ENCODE measurements at places on chromosomes 12 and 14.
A peak's percentile ranks its signal among the peaks of the same experiment; 100 is the strongest.

DNA sequence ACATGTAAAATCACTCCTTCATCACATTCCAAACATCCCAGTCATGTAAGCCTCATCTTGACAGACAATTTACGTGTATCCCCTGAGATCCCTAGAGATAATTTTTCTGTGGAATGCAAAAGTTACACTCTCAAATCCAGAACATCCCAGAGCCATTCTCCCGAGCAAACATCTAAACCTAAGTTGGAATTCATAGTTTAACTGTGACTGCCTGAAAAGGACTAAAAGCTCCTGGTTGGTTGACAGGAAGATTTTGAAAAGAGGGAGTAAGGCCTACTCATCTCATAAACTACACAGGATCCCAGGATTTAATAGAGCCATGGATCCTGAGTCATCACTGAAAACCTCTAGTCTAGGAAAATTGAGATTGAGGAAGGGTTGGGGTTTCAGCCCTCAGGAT lies 123.6 kb downstream of the SCN8A start:
- DNase-seq = no peak

DNA sequence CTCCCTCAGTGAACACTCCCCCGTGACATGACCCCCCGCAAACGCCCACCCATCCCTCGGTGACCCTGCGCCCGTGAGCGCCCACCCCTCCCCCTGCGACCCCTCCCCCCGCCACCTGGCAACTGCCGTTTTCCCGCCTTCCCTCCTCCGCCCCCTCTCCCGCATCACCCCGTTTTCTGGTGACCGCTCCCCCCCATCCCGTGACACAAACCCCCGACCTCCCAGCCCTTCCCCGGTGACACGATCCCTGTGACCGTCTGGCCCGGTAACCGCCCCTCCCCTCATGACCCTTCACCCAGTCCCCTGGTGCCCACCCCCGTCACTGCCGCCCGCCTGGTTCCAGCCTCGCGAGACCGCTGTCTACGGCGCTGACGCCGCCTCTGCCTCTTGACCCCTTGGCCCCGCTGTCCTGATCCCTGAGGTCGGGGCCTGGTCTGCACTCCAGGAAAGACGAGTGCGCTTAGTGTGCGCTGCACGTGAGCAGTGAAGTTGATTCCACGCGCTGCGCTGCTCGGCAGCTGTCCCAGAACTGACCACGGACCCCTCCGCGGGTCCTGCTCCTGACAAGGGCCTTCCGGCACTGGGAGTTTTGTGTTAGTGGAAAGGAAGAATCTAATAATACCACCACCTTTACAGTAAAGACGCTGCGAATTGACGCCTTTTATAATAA lies 59.4 kb downstream of the DDX51 start:
- DNase-seq = peak; percentile 43

DNA sequence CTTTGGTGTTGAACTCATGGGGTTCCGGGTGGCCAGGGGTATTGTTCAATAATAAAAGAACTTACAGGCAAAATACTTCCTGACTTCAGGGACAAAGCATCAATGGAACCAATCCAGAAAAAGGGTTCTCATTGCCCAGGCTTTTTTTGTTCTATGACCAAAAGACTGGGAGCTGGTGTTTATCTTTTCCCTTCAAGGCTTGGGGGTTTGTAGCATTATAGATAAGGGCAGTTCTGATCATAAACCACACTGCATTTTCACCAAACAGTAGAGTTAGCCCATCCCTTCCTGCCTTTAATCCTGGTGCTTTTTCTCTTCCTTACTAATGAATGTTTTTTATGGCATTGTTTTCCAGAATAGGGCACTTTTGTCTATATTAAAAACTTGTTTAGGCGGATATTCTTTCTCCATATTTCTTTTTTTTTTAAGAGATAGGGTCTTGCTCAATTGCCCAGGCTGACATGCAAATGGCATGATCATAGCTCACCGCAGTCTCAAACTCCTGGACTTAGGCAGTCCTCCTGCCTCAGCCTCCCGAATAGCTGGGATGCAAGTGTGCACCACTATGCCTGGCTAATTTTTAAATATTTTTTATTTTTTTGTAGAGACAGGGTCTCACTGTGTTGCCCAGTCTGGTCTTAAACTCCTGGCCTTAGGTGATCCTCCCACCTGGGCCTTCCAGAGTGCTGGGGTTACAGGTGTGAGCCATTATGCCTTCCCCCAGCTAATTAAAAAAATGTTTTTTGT lies 9.7 kb downstream of the FUT8 start:
- DNase-seq = no peak

- peak; percentile 90 for DNase-seq
These were observed at the start of gene STON2 for GRCh38 chr14:81400202-81400678. TSS of gene STON2 (minus strand) at chr14:81400324. CDS start at chr14:81398382, 1,942 bp downstream.

GRCh38 chr12:52757449-52758176 lies 19.5 kb downstream of the KRT76 start:
- no peak for DNase-seq

DNA sequence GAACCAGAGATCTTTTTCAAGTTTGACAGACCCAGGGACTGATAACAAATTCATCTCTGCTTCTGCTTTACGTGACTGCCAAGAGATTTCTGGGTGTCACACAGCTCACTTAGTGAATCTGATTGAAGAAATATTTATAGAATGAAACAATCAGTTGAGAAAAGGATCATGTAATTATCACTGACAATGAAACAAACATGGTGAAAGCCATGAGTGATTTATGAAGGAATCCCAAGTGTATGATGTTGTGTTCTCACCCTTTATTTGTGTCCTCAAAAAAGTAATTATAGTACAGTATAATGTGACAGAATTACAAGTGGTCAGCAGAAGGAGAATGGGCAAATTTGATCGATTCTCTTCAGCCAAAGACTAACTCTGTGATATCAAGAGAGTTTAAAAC lies 177.3 kb downstream of the BMP4 start:
- DNase-seq = no peak

DNA sequence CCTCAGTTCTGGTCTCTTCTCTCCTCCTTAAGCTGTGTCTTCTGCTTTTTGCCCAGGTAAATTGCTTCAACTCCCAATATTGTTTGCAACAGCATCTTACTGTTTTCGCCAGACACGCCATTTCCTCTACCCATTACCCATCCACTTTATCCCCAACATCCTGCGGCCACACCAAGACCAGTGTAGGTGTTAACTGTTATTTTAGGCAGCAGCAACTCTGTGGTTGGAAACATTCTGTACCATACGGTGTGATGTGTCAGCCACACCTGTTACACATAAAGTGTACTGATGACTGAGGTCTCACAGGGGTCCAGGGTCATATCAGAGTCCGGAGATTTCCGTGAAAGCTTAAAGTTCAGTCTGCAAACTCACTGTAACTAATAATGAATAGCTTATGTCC lies 21.8 kb upstream of the KLRD1 start:
- no peak for DNase-seq

- peak; percentile 94 for DNase-seq
These were observed 1.5 kb downstream of the KRT8 start for GRCh38 chr12:52903285-52903854.

- DNase-seq = no peak
These were observed 2.7 kb upstream of the BEST3 start for GRCh38 chr12:69701826-69702225.

- DNase-seq = no peak
These were observed 216.8 kb downstream of the SLC15A4 start for GRCh38 chr12:128606970-128607369.
